ENCODE measurements at places on chromosomes 12 and 14.

GRCh38 chr12:6842075-6842474 lies 1.4 kb downstream of the GNB3 start:
- H3K4me3 ChIP-seq: no peak overlapping the region
- no peak for DNase-seq
- peaks cover 62% of the 10 kb centered on the region for H3K36me3 ChIP-seq

GRCh38 chr12:110183386-110183785 lies 59.2 kb downstream of the IFT81 start:
- peaks cover 31% of the 10 kb centered on the region for H3K36me3 ChIP-seq
- DNase-seq: no peak
- no peaks in the 10 kb centered on the region for H3K4me1 ChIP-seq
- H3K27me3 ChIP-seq: no peaks in the 10 kb centered on the region
- H3K27ac ChIP-seq: no peak overlapping the region

GRCh38 chr12:127176804-127177203 lies 1090.2 kb upstream of the TMEM132C start:
- DNase-seq: no peak
- no peaks in the 10 kb centered on the region for H3K36me3 ChIP-seq
- no peak overlapping the region for H3K4me3 ChIP-seq
- H3K27me3 ChIP-seq: no peaks in the 10 kb centered on the region
- no peak overlapping the region for H3K27ac ChIP-seq

DNA sequence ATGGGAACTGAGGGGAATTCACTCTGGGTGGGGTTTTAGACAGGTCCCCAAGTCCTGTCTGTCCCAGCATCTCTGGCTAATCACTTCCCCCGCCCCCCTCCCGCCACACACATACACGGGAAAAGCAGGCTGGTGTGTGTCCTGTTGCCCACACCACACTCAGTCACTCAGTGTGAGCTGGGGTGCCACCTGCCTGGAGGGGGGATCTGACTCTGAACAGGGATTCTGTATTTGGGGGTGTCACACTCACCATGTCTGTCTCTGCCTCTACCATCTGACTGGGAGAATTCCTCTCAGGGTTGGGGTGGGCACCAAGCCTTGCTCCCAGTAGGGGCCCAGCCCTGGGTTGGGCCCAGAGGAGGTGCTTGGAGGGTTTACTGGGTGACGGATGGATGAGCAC lies 31.1 kb downstream of the SH2B3 start:
- no peak overlapping the region for H3K27ac ChIP-seq
- no peak for DNase-seq
- no peak overlapping the region for H3K4me3 ChIP-seq

DNA sequence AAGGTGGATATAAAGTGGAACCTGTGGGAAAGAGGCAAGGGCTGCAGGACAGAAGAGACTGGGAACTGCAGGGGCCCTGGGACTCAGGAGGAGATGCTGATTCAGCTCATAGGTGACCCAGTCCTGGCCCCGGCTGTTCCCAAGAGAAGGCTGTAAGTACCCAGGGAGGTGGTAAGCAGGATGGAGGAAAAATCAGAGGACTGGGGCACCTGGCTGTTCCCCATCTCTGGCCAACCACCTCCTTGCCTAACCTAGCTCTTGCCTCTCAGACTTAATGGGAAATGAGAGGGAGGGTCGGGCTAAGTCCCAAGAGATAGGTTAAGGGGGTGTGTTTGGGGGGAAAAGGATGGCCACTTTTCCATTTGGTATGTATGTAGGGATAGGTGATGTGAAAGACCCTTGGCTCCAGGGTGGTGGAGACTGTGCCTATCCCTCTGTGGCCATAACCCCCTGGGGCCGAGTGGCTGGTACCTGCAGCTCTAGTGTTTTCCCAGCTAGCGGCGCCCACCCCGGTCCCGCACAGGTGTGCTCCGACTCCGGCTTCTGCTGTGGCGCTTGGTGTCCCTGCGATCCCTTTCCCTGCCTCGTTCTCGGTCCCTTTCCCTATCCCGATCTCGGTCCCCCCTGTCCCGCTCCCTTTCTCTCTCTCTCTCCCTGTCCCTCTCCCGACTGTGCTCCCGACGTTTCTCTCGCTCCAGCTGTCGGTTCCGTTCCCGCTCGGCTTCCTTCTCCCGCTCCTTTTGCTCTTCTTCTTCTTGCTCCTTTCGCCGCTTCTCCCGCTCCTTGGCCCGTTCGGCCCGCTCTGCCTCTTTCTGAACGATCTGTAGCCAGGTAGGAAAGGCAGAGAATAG lies 1.6 kb upstream of the CDH24 start:
- H3K4me1 ChIP-seq: peaks cover 27% of the 10 kb centered on the region
- H3K36me3 ChIP-seq: peaks cover 53% of the 10 kb centered on the region
- H3K27me3 ChIP-seq: no peaks in the 10 kb centered on the region
- no peak overlapping the region for H3K4me3 ChIP-seq

DNA sequence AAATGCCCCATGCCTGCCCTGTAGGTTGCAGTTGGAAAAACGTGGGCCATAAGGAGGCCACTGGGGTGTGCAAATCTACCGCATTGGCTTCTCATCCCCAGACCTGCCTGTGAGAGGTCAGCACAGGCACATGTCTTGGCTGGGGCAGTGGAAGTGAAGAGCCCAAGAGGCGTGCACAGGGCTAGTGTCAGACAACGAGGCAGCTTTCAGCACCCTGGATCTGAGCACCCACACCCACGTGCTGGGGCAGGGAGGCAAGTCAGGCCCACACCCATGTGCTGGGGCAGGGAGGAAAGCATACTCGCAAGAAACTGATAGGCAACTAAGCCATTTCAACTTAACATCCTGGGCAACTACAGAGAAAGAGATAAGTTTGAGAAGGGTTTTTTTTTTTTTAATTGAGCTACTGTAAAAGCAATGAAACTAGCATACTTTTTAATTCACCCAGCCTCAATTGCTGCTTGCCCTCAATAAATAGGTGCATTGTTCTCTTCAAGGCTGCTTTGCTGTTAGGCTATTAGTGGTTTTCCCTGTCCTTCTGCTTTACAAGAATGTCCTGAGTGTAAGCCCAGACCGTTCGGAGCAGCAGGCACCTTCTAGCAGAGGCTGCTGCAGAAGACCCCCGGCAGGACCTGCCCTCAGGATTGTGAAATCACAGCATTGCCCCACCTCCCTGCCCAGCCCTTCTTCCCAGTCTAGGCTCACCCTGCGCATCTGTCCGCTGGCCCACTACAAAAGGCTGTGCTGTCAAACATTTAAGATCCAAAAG lies 355.3 kb upstream of the FKBP4 start:
- H3K4me3 ChIP-seq: no peak overlapping the region
- H3K36me3 ChIP-seq: no peaks in the 10 kb centered on the region
- H3K4me1 ChIP-seq: no peaks in the 10 kb centered on the region
- H3K27me3 ChIP-seq: no peaks in the 10 kb centered on the region

DNA sequence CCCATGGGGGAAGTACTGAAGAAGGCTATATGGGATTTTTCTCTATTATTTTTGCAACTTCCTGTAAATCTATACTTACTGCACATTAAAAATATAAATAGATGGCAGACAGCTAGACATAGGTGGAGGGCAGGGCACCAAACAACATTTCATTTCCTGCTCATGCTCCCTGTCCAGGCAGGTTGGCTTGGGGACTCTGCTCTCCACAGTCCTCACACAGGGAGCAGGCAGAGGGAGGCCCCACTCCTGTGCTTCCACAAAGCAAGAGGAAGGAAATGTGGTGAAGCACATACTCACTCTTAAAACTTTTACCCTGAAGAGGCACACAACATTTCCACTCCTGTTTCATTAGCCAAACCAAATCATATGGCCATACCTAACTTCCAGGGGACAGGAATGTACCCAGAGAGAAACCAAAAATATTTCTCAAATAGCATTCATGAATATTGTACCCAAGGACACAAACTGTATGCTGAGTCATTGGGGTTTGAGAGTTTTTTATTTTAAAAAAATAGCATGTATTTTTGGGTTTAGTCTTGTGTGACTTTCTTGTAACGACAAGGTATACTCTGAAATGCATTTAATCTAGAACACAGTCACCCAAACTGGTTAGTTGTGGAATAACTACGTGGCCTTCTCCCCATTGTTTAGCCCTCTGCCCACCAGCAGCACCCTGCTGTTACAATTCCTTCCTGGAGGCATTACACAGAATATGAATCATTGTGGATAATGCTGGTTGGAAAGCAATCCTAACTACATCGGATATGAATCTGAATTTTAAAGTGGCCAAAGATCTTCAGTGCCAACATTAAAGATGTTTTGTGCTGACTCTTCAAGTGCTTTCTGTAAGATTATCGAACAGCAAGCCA lies 40.9 kb downstream of the RTN1 start:
- DNase-seq: no peak
- no peaks in the 10 kb centered on the region for H3K4me1 ChIP-seq
- H3K36me3 ChIP-seq: no peaks in the 10 kb centered on the region
- H3K27ac ChIP-seq: no peak overlapping the region

DNA sequence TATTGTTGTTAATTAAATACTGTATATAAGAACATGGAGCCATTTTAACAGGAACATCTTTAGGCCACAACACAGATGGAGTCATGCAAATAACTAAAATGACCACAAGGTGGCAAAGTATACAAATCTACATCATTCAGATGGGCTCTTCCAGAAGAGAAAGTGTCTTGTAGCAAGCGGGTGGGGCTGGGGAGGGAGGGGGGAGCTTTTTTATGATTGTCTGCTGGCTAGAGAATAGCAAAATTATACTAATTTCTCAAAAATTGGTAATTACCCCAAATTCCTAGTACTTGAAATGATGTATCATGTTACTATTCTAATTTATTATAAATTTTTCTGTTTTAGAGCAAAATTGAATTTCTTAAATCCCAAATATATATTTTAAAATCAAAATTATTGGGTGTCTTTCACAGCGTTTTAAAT lies 378.7 kb downstream of the PRKD1 start:
- DNase-seq: no peak
- no peaks in the 10 kb centered on the region for H3K4me1 ChIP-seq
- no peaks in the 10 kb centered on the region for H3K36me3 ChIP-seq
- H3K27ac ChIP-seq: no peak overlapping the region
- no peak overlapping the region for H3K4me3 ChIP-seq

GRCh38 chr14:77882098-77882497 lies 82.2 kb downstream of the ADCK1 start:
- no peak for DNase-seq
- H3K4me3 ChIP-seq: no peak overlapping the region
- H3K4me1 ChIP-seq: peaks cover 14% of the 10 kb centered on the region
- no peaks in the 10 kb centered on the region for H3K27me3 ChIP-seq
- H3K27ac ChIP-seq: peak overlapping the region; percentile 10

GRCh38 chr14:30620178-30620577 lies 1.9 kb upstream of the SCFD1 start:
- no peak overlapping the region for H3K4me3 ChIP-seq
- H3K27ac ChIP-seq: no peak overlapping the region
- peaks cover 25% of the 10 kb centered on the region for H3K4me1 ChIP-seq
- H3K27me3 ChIP-seq: no peaks in the 10 kb centered on the region
- no peak for DNase-seq
- peaks cover 8% of the 10 kb centered on the region for H3K36me3 ChIP-seq

DNA sequence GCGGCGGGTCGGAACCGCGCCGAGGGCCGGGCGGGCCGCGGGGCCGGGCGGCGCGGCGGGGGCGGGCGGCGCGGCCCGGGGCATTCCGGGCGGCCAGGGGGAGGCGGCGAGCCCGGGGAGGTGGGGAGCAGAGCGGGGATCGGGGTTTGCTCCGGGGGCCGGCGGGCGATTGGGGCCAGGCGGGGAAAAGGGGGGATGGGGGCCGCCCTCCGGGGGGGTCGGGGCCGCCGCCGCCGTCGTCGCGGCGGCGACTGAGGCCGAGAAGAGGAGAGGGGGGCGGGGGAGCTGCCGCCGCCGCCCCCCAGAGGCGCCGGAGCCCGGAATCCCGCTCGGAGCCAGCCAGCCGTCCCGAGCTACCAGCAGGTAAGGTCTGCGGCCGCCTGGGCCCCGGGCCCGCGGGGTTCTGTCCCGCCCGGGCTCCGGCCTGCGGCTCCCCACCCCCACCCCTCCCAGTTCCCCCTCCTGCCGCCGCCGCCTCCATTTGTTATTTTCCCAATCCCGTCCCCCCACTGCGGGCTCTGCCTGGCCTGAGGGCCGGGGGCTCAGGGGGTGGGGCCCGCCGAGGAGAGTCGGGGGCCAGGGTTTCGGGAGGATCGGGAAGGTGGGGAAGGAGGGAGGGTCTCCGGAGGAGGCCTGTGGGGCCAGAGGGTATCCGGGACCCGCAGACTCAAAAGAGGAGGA lies 403 bp downstream of the ATN1 start:
- no peak for DNase-seq
- H3K27me3 ChIP-seq: no peaks in the 10 kb centered on the region
- H3K27ac ChIP-seq: peak overlapping the region; percentile 99
- H3K4me1 ChIP-seq: peaks cover 66% of the 10 kb centered on the region

- H3K36me3 ChIP-seq: no peaks in the 10 kb centered on the region
- no peaks in the 10 kb centered on the region for H3K4me1 ChIP-seq
- peaks cover 3% of the 10 kb centered on the region for H3K27me3 ChIP-seq
- H3K4me3 ChIP-seq: no peak overlapping the region
These were observed 142.3 kb upstream of the TMCC3 start for GRCh38 chr12:94792693-94793092.

DNA sequence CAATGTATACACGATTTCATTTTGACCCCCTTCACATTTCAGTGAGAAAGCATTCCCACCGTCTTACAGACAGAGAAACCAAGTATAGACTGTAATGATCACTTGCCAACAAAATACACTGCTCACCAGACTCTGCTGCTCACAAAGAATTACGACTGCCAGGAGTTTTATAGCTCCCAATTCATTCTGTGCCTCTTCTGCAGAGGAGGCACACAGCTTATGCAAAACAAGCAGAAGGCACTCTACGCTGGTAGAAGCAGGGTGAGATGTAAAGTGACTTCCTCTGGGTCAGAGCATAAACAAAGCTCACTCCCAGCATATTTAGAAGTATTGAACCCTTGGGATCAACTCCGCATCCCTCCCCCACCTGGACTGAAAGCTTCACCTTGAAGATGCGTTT lies 14.6 kb downstream of the SPTB start:
- no peak overlapping the region for H3K4me3 ChIP-seq
- H3K4me1 ChIP-seq: no peaks in the 10 kb centered on the region
- peaks cover 4% of the 10 kb centered on the region for H3K27me3 ChIP-seq
- H3K27ac ChIP-seq: no peak overlapping the region
- H3K36me3 ChIP-seq: no peaks in the 10 kb centered on the region
